ENCODE measurements at places on chromosomes 6 and 20.

DNA sequence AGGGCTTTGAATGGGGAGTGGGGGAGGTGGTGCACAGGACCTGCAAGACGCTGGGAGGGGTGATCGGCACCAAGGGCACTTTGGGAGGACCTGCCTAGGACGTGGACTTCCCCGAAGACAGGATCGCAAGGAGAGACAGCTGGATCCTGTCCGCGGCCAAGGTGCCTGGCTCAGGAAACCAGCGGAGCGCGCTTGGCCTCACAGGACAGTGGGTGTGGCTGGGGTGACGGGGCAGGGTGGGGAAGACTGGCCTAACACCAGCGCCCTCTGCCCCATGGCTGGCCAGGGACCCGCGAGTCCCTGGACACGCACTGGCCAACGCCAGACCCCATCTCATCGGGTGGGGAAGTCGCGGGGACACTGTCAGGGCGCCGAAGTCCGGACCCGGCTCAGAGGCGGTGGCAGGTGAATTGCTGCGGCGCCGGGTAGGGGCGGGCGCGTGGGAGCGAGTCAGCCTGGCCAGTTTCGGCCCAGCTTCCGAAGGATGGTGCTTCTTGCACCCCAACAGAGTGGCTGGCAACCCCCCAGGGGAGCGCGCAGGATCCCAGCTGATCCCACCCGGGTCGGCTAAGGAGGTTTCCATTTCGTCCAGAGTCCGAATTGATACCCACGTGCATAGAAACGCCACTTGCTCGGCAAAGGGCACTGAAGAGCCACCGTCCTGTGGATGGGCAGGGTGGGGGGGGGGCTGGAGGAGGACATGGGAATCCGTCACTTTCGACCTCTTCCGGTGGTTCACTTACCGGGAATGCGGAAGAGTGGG lies 785 bp upstream of the THBD start:
- DNase-seq = no peak

GRCh38 chr6:11675601-11676000 lies 103.0 kb downstream of the ADTRP start:
- no peak for DNase-seq

DNA sequence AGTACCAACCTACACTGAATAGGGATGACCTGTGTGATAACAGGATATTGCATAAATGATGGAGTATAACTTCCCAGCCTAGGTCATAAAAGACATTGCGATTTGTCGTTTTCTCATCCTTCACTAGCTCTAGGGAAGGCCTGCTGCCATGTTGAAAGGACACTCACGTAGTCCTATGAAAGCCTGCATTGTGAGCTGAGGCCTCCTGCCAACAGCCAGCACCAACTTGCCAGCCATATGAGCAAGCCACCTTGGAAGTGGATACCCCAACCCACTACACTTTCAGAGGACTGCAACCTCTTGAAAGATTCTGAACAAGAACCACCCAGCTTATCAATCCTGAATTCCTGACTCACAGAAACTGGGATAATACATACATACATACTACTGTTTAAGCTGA lies 3.5 kb upstream of the PANK2 start:
- no peak for DNase-seq

GRCh38 chr6:131688286-131688685 lies 12.9 kb downstream of the OR2A4 start:
- DNase-seq = no peak

- DNase-seq = no peak
Observed at GRCh38 chr6:39169448-39170344, 54.7 kb upstream of the SAYSD1 start.

GRCh38 chr6:33967265-33967767 lies 163.5 kb upstream of the MLN start:
- no peak for DNase-seq

DNA sequence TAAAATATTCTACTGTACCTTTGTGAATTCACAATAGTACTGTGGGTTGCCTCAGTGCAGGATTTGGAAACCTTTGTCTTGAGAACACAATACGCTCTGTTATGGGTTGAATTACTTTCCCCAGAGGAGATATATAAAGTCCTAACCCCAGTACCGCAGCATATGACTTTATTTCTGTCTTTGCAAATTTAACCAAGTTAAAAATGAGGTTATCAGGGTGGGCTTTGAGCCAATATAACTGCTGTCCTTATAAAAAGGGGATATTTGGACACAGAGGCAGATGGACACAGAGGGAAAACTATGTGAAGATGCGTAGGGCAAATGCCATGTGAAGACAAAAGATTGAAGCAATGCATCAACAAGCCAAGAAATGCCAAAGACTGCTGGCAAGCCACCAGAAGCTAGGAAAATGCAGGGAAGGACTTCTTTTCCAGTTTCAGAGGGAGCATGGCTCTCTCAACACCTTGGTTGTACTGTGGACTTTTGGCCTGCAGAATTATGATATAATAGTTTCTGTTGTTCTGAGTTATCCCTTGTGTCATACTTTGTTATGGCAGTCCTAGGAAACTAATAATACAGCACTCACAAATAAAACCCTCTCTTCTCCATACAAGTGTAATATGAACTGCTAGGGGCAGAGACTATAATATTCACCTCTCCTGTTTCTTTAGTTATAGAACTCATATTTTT lies 292.6 kb upstream of the SPTLC3 start:
- DNase-seq = no peak

DNA sequence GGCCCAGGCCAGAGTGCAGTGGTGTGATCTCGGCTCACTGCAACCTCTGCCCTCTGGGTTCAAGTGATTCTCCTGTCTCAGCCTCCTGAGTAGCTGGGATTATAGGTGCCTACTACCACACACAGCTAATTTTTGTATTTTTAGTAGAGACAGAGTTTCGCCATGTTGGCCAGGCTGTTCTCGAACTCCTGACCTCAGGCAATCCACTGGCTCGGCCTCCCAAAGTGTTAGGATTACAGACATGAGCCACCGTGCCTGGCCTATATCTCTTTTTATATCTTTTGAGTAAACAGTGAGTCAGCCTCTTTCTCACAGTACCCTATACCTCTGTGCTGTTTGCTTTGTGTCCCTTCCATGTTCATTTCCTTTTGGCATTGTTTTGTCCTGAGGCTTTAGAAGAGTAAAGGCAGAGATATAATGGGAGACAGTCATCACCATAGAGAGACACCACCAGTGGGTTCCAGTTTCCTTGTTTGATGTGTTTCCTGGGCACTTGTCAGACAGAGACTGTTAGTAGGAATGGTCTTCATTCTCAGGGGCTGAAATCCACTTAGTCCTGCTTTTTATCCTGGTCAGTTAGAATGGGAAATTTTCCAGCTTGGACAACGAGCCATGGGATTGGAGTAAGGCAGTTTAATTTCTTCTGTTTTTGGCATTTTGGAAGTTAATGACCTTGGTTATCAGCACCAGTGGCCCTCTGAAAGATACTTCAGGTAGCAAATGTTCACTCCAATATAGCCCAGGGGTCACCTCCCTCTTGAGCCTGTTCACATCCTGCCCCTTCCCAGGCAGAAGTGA lies 32.2 kb upstream of the ASXL1 start:
- DNase-seq = peak; percentile 86

DNA sequence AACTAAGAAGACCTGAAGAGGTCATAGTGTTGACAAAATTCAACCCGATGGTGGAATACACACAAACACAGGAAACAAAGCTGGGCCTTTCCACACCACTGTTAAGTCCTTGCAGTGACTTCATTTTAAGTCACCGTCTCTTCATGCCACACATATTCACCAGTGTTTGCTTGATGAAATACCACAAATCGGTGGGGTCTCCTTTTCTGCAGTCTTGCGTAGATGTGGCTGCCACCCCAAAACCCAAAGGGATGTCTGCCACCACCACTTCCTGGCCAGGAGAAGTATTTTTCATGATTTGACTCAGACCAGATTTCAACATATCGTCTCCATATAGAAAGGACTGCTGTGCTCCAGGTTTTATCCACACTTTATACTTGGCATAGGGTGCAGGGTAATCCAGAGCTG lies 11.0 kb upstream of the COL10A1 start:
- no peak for DNase-seq

DNA sequence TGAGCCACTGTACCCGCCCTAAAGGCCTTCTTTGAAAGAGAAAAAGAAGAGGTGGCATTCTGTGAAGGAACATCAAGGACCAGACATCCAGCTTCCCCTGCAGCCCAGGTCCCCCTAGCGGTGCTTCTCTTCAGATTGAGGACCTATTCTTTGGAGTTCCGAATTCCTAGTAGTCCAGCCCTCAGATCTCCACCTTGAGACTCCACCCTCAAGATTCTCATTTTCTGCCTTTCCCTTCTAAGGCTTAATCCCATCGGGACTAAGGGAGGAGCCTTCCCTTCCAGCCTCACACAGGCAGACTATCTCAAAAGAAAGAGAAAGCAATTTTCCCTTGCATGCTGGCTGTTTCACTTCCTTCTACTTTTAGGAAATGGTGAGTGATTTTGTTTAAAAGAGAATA lies 32.5 kb downstream of the MUC22 start:
- peak; percentile 51 for DNase-seq

DNA sequence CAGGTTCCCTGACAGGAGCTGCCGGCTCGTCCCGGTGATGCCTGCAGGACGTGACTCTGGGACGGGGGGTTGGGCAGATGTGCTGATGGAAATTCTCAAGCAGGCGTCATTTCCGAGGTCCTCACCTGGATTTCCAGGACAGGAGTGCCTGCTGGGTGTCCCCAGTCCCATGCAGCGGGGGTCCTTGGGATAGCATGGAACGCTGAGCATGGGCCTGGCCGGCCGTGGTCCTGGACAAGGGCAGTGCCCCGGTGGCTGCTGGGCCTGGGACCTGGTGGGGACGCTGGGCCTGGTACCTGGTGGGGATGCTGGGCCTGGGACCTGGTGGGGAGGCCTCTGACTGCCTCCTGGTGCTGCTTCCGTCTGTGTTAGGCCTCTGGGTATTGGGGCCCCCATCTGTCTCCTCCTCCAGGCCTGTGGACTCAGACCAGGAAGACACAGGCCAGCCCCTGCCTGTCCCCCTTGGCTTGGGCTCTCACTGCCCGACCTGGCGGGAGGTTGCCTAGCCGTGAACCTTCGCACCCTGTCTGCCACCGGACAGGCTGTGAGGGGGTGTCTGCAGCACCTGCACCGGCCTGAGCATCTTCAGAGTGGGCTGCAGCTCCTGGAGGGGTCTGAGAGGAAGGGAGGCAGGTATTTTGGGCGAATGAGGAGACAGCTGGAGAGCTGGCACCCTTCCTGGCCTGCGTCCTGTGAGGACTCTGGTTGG lies 6.2 kb downstream of the RTEL1 start:
- DNase-seq = no peak

DNA sequence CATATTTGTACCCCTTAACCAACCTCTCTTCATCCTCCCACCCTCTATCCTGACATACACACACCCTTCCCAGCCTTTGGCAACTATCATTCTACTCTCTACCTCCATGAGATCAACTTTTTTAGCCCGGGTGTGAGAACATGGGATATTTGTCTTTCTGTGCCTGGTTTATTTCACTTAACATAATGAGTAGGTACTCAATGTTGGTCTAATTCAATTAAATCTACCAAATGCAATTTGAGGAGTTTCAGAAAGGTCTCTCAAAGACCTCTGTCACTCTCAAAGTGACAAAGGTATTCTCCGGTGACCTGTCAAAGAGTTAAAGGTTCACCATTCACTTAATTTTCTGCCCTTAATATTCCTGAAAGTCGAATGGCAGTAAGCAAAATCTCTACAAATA lies 87.7 kb downstream of the ME1 start:
- DNase-seq = no peak

DNA sequence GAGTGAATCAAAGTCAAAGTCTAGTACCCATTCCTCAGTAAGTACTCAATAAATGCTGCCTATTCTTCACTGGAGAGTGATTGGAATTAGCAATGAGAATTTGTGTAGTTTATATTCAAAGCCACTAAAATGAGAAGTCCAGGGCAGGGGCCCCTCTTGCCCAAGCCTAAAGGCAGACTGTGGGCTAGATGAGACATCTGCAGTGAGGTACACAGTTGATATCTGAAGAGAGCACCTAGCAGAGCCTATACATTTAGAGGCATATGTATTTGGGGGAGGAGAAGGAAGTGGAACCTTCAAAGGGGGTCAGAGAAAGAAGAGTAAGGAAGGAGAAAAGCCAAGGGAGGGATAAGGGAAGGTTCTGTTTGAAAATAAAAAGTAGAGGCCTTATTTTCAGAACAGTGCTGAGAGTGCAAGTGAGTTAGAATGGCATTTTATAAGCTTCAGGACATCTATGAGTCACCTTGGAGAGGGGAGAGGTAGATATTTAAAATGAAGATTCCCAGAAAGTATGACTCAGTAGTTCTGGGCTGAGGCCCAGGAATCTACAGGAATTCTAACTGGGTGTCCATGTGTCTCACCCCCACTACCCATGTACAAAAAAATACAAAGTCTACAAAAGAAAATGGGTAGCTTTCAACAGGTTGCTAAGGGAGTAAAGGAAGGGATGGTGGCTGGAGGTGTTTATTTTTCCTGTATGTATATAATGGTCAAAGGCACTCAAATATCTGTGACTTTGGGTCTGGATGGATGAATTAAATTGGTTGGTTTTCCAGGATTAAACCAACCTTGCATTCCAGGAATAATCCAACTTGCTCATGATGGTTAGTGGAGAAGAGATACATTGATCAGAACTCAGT lies 135.1 kb downstream of the ZFP64 start:
- peak; percentile 54 for DNase-seq

DNA sequence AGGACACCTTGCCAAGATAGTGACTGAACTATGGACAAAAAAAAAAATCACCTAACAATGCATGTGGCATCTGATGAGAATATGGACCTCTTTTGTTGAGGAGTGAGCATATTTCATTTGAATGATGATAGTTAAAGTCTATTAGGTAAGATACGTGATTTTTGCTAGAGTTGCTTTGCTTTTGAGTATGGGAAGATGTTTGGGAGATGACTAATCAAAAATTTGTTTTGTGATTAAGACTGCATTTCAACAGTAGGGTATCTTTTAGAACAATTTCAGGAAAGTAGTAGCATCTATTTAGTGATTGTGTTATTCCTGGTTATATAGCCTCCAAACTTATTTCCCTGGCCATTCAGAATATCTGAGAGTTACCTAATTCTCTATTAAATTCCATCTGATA lies 878.6 kb upstream of the CITED2 start:
- no peak for DNase-seq

- DNase-seq = no peak
Observed at GRCh38 chr6:50442531-50443040, 270.7 kb upstream of the TFAP2D start.

DNA sequence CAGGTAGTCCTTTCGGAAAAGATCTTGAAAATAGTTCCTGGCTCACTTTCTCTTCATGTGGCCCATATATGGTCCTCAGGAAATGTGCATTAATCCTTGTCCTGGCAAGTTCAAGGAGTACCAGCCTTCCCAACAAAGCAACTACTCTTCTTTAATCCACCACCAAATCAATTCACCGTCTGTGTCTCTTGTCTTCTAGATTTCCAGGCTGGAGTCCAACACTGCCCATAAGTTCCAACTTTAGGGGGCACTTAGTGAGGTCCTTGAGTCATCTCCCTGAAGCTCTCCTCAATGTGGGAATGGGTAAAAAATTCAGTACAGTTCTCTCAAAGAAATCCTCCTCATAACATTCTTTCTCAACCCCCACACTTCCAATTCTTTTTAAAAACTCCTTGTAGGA lies 6.9 kb upstream of the DAAM2 start:
- DNase-seq = no peak

All from mesenchymal stem cell (in vitro differentiated cells and primary cell).